SW 1271 (cell line): ENCODE measurements at places on chromosomes 1 and 21.

GRCh38 chr1:161506336-161507223 is 1.3 kb downstream of the FCGR2A start:
- no peak for DNase-seq

DNA sequence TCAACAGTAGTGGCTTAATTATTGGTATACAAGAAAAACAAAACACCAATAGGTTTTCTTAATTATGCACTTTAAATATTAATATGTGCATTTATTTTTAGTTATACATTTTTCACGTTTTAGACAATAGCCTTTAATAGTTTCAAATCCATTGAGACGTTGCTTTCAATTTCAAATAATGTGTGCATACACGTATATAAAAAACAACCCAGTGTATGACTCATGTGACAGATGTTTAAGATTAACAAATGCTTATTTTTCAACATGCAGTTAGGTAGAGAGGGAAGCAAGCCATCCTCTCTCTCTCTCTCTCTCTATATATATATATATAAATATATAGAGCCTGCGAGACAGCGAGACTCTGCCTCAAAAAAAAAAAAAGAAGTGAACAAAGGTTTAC is 24.3 kb downstream of the EYA3 start:
- peak; percentile 18 for DNase-seq

GRCh38 chr1:230215031-230215430 is 148.0 kb downstream of the GALNT2 start:
- DNase-seq = no peak

DNA sequence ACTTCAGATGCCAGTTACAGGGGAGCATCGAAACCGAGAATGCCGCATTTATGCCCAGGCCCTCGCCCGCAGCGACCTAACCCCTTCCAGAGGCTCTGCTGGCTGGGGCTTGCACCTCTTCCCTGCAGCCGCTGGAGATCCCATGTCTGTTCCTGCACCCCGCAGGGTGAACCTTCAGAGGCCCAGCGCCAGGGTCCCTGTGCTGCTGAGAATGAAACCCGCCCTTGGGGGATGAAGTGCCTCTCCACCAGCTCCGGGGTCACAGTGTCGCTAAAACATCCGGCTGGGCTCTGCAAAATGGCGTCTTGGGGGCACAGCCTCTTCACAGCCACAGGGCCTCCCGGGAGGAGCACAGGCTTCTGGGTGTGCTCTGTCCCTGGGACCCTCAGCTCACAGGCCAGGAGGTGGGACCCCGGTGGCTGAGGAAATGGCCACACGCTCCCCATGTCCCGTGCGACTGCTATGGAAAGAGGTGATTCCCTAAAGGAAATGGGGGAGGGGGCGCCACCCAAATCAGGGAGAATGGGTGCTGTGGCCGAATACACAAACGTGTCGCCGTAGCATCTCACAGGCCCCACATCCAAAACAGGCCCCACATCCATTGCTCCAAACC is 39.9 kb upstream of the TSPEAR start:
- no peak for DNase-seq

DNA sequence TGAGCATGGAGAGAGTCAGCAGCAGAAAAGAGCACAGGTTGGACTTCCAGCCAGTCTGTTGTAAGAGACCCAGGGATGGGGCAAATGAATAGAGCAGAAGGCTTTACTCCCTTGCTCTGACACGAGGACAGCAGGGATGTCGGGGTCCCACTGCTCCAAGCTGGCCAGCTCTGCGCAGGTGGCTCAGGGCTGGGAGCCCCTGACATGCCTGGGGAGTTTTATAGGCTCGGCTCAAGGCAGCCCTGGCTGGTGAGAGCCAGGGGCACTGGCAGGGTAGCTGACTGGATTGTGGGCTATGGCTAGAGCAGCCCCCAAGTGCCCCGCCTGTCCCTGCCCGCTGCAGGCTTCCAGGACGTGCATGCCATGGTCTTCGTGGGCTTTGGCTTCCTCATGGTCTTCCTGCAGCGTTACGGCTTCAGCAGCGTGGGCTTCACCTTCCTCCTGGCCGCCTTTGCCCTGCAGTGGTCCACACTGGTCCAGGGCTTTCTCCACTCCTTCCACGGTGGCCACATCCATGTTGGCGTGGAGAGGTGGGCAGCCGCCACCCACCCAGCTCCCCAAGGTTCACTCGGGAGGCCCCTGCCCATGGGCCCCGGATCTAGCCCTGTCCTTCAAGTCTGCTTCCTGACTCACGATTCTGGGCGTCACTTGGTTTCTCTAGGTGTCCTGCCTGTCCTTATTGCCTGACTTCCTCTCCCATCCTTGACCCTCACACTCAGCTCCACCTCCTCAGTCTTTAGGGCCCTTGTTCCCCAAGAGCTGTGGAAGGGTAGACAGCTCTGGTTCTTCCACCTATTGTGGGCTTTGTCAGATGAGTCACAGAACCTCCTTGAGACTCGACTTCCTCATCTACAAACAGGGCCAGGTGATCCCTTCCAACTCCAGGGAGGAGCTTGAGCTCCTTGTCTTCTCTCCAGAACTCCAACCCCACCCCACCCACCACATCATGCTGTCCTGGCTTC is 8.2 kb downstream of the RHBG start:
- DNase-seq = no peak

GRCh38 chr1:167056529-167057231 is 33.5 kb downstream of the GPA33 start:
- DNase-seq = no peak

DNA sequence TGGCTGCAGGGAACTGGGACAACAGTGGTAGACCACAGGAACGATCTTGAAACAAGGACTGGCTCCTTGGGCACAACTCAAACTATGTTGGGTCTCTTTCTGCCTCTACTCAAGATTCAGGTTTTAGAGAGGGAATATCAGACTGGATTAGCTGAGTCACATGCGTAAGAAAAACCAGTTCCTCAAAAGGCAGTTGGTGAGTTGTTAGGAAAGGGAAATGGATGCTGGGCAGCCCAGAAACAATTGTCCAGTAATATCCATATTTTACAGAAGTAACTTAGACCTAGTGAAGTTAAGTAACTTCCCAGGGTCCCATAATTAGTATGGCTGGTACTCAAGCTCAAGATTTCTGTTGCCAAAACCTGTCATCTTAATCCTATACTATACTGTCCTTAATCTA is 27.0 kb upstream of the TMEM39B start:
- DNase-seq = no peak

DNA sequence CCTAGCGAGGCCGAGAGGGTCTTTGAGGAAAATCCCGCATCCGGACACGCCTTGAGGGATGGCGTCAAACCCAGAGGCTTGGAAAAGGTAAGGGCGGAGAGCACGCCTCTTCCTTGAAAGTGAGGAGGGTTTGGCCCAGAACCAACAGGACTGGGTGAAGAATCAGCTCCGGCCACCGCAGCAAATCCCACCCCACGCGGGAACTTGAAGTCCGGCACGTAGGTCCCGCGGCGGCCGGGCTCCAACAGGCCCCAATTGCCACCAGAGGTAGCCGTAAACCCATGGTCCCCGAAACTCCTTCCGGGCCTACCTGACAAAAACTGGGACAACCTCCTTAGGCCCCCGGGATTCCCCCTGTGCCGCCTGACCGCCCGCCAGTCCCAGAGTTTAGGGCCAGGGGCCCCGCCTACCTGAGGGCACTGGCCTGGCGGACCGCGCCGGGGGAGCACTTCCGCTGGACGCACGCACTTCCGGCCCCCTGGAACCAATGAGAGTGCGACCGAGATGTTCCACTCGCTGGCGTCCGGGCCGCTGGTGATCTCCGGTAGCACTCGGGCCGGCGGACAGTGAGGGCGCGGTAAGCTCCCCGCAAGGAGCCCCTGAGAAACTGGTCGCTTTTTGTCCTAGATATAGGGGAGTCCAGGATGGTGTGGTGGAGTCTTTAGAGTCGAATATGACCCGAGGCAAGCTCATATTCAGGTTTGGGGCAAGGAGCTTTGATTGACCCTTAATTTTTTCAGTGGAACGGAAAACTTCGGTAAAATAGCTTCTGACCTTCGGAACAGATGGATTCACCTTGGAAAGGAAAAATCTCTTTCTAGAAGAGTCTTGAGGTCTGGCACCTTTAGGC is at the start of the genes LZIC and NMNAT1:
Gene LZIC (minus strand): TSS at position 453 of the 850 bp plus-strand sequence. CDS start 6,772 bp downstream, outside the sequence.
Gene NMNAT1 (plus strand): TSS at position 537 of the 850 bp plus-strand sequence. CDS start 28,599 bp downstream, outside the sequence.
- peak; percentile 54 for DNase-seq

DNA sequence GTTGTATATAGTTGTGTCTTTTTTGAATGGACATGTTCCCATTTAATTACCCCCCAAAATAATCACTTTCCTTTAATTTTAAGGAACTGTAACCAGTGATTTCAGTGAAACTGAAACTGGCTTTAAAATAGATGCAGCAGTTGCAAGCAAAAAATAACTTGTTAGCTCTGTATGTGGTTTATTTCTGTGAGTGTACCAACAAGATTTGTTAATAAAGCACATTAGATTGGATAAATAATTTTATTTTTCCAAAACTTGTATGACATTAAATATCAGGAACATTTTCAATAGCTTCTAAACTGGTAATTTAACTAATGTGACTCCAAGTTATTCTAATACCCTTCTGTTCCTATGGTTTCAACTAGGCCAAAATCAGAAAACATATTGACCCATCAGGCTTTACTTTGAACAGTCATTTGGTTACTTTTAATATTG is 184.3 kb upstream of the CACYBP start:
- no peak for DNase-seq

DNA sequence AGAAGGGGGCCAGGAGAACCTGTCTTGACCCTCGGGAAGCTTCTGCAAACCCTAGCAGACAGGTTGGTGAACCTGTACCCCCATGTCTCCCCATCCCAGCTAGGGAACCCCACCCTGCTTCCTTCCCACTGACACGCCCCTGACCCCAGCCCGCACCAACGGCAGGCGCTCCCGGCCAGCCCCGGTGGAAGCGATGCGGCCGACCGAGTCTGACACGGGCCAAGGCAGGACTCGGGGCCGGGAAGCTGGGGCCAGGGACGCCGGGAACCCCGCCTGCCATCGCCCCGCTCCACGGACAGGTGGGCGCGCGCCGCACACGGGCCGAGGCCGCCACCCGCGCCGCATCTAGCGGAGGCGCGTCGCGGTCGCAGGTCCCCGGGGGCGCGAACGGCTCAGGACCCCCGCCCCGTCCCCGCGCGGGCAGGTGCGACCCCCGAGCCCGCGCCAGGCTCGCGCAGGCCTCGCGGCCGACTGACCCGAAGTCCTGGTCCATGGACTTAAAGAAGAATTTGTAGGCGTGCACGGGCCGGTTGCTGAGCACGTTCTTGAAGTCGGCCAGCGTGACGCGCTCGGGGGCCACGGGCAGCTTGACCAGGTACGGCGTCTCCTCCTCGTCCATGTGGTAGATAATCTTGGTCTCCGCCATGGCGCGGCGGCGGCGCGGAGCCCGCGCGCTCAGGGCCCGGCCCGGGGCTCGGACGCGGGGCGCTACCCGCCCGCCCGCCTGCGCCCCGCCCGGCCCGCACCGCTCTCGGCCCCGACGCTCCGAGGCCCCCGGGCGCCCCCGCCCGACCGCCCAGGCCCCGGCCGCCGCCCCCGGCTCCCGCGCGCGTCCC is 580 bp downstream of the DVL1 start:
- no peak for DNase-seq

- DNase-seq = no peak
Measured at GRCh38 chr1:18197299-18197698, 89.7 kb downstream of the IGSF21 start.

DNA sequence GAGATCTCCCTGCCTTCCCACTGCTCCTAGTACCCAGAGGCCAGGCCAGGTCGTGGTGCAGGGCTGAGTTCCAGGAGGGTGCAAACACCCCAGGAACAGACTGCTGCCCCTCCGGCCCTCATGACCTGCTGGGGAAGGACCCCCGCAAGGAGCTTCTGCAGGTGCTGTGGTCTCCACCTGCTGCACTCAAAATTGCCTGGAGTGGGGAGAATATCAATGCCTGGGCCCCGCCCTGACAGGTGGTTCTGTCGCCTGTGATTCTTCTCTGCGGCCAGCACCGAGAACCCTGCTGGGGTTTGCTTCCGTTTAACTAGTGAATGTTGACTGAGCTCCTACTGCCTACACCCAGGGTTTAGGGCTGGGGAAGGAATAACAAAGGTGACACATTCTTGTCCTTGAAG is 2.1 kb upstream of the TFF3 start:
- no peak for DNase-seq

DNA sequence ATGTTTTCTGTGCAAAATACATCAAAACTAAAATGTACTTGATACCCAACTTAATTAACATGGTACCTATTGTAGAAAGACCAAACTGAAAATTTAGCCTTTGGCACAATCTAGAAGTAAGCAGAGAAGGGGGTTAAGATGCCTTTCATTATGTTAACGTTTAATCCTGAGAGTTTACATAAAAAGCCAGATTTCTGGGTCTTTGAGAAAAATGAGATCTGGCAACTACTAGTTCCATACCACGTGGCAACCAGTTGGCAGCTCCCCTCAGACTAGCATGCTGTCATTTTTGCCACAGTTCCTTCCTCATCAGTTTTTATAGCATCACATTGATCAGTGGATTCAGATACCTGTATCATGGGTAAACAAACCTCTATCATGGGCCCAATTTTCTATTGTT is 1.5 kb downstream of the RO60 start:
- DNase-seq = no peak

GRCh38 chr21:29148530-29148929 is 18.1 kb downstream of the MAP3K7CL start:
- no peak for DNase-seq

- DNase-seq = no peak
Measured at GRCh38 chr1:47559944-47560695, 122.3 kb downstream of the FOXD2 start.

DNA sequence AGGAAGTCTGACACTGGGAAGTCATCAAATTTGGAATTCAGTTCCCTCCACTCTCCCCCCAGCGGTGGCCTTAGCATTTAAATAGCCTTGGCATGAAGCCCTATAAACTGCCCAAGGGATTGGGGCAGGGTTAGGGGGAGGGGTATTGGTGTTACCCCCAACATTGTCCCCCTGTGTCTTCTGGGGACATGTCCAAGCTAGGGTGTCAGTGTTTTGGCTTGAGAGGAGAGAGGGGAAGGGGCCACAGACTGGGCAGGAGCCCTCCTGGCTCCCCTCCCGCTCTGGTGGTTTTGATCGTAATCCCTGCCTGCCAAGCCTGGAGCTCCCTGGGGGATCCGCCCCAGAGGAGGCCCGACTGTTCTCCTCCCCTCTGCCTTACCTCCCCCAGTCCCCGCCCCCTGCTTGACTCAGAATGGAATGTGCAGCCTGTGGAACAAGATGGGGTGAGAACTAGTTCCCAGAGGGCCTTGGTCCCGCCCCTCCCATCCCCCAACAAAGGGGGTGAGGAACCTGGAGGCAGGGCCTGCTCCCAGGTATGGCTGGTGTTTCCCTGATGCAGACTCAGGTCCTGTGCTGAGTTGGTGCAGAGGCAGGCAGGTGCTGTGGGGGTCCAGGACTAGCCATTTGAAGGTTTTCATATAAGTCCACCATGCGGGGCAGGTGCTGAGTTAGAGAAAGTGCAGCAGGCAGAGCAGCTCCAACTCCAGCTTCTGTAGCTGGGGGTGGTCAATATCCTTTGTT is 7.4 kb downstream of the SOX13 start:
- no peak for DNase-seq

DNA sequence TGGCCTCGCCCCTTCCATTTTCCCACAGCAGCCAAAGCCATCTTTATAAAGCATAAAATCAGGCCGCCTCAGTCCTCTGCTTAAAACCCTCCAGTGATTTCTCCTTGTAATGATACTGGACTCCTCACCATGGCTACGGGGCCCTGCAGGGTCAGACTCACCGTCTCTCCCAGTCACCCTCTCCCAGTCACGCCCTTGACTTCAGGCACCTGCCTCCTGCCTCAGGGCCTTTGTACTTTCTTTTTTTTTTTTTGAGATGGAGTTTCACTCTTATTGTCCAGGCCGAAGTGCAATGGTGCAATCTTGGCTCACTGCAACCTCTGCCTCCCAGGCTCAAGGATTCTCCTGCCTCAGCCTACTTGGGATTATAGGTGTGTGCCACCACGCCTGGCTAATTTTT is 47.8 kb downstream of the PIK3CD start:
- DNase-seq = no peak
